ENCODE measurements at places on chromosomes 1 and 21.
A peak's percentile ranks its signal among the peaks of the same experiment; 100 is the strongest.

DNA sequence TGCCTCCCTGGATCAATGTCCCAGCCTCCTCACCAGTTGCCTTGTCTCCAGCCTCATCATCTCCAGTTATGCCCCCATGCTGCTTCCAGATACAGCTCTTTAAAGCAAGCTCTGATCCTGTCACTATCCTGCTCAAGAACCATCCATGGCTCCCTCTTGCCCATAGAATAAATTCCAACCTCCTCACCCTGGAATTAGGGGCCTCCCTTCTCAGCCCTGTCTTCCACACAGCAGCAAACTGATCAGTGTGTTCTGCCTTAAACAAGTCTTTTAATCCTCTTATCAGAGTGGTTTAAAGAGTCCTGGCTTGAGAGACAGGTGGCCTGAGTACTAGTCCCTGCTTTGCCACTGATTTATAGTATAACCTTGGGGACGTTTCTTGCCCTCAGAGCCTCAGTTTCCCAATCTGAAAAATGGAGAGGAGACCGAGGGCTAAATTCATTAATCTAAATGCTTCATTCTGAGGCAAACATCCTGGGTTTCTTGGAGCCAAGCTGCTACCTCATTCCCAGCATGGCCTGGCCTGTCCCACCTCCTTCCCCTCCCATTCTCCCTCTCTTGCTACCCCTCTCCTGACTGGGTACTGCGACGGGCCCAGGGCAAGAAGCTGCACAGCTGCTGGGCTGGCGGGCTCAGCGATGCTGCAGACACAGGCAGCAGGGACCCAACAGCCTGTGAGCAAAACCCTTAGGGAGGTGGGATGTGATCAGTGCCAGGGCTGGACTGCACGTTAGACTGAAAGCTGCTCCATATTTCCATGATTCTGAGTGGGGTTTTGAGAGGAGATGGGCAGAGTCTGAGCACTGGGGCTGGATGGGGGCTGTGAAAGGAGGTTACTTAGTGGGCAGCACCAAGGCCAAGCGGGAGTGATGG, 221.4 kb downstream of the PTPRU start:
- no peak for DNase-seq

GRCh38 chr1:154502066-154502743, at the start of the genes SHE and TDRD10:
Gene SHE (minus strand): TSS chr1:154502412. CDS start chr1:154502026, 386 bp downstream.
Gene TDRD10 (plus strand): TSS chr1:154502219. CDS start chr1:154506904, 4,685 bp downstream.
- DNase-seq: no peak

GRCh38 chr1:26161415-26162219, 2.7 kb downstream of the FAM110D start:
- no peak for DNase-seq

GRCh38 chr1:33379631-33380354, 51.1 kb downstream of the PHC2 start:
- no peak for DNase-seq

DNA sequence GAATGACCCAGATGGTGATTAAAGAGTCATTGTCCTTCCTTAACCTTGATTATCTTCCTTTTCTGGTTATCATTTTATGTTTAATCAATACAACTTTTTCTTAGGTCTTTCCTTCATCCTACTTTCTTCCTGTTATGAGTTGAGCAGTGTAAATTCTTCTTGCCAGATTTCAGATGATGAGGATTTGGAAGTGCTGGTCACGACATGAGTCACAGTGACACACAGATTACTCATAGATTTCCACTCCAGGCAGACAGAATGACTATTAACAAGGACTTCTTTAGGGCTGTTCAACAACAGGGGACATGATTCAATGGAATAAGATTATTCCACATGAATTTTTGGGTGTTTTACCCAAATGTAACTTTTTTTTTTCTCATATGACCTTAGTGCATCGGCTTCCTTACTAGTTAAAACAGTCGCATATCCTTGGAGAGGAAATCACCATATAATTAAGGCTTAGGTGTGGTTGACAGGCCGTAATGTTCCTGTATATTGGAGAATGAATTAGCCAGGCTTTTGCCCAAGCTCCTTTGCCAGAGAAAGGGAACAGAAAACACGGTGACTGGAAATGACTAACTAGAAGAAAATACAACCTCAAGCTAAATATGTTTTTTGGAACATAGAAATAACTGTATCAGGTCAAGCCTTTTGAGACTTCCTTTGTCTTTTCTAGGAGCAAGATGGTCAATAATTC, 44.2 kb downstream of the PRRX1 start:
- DNase-seq: no peak

GRCh38 chr1:22500471-22500870, 48.8 kb downstream of the ZBTB40 start:
- no peak for DNase-seq

DNA sequence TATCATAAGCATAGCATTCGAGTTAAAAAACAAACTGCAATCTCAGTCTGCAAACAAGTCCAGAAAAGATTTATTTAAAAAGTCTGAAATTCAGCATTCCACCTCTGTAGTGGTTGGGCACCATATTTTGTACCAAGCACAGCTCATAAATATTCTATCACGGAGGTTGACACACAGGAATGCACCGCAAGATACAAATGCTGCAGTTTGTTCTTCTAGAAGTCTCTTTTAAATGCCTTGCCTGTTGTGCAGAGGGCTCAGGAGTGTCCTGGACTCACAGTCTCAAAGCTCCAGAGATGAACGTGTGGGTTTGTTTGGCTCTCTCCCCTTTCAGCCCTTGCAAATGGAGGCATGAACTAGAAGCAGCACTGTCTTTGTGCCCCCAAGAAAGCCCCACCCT, 212.4 kb upstream of the USP24 start:
- DNase-seq: no peak

- no peak for DNase-seq
These were observed 25.7 kb downstream of the LHX4 start for GRCh38 chr1:180255536-180256340.

GRCh38 chr1:162976628-162977027, 92.5 kb upstream of the RGS4 start:
- DNase-seq: no peak

- no peak for DNase-seq
These were observed 8.5 kb downstream of the PDZK1IP1 start for GRCh38 chr1:47181095-47181954.

DNA sequence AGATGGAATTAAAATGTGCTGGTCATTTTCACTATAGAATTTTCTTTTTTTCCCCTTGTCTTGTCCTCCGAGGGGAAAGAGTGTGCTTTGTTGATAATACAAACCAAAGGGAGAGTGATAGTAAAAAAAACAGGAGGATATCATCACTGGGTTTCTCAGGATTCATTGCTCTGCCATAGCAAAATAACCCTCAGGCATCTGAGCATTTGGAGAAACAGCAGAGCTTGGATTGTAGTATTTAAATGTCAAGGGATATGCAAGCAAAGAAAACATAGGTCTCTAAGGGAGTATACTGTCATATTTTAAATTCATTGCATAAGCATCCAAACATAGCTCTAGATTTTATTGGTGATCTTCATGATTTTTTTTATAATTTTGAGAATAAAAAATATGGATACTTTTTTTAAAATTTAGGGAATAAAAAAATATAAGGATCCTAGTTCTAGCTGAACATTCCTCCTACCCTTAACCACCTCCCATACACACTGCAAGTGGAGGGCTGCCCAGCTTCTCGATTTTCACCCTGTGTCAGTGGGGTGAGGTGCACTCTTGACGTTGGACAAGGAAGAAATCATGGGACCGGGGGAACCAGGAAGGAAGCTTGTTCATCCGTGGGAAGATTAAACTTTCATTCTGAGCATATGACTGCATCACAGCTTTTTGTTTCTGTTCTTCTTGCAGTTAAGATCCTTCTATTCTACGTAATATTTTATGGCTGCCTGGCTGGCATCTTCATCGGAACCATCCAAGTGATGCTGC, 4.4 kb downstream of the ATP1B1 start:
- DNase-seq: no peak

DNA sequence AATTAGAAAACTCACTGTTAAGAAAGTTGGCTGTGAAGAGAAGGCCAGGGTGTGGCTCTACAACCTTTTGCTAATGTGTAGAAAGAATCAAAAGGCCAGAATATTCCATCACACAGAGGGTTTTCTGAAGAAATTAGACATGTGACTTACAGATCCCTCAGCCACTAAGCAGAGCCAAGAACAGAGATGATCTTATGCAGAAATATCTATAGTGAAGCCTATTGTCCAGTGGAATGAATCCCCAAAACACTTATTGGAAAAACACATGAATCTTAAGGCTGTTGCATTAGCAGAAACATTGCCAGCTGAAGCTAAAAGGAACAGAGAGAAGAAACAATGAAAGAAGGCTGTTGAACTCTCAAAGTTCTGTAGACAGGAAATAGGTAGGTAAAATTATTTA, 979.2 kb downstream of the MRPL39 start:
- no peak for DNase-seq

DNA sequence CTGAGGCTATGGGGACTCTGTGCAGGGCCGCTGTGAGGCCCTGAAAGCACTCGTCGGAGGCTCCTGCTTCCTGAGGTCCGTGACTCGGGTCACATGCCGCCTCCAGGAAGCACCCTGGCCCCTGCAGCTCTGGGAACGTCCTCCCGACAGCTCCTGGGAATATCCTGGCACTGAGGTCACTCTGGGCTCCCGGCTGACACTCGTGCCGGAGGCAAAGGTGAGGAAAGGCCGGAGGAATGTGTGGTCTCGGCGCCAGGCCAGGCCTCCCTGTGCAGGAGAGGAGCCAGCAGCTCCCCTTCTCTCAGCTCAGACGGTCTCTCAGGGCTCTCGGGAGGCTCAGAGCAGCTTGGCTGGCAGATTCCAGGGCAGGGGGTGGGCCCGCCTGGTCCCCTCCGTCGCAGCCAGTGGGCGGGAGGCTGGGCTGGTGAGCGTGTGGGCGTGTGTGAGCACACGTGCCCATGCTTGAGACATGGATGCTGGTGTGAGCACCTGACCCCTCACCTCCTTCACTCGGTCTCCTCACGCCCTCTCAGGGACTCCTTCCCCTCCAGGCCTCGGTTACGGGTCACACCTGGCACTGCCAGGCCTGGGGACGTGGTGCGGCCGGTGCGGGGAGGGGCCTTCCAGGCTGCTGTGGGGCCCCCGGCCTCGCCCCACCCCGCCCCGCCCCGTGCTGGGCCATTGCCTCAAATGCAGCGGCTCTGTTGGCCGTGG, 5.5 kb upstream of the RNF223 start:
- DNase-seq: peak; percentile 7

DNA sequence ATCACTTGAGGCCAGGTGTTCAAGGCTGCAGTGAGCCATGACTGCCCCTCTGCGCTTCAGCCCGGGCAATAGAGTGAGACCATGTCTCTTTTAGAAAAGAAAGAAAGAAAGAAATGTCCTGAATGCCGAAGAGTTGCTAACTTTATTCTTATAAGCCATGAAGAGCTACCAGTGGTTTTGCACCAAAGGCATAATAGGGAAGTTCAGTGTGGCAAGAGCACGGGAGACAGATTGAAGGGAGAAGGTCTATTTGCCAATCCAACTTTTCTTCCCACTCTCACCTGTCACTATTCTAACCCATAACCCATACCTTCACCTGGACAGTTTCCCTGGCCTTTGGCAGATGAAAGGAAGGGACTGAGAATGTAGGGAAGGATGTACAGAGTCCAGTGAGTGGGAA, 4.4 kb upstream of the PEA15 start:
- DNase-seq: no peak

DNA sequence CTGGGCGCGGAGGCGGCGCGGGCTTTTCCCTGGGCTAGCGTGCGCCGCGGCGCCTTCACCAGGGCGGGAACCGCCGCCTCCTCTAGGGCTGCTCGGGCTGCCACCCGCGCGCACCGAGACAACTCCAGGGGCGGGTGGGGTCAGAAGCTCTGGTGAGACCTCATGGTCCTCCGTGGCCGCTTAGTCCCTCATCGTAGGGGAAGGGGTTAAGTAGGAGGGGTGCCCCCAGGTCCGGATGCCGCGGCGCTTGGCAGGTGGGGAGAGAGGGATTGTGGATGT, 559 bp downstream of the SERTAD4 start:
- no peak for DNase-seq

DNA sequence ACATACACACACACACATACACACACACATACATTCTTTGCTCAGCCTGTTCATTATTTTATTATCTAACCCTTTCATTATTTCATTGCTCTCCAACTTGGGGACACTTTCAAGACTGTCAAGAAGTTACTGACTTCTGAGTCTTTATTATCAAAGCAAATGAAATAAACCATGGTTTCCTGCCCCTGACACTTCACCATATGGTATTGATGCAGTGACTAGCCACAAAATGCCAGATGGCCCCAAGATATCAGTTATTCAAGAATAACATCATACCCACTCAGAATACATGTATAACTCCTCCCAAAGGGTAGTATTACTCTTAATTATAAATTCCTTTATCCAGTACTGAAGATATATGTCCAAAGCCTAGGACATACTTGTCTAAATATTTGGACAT, 197.3 kb downstream of the MRPL39 start:
- DNase-seq: no peak

DNA sequence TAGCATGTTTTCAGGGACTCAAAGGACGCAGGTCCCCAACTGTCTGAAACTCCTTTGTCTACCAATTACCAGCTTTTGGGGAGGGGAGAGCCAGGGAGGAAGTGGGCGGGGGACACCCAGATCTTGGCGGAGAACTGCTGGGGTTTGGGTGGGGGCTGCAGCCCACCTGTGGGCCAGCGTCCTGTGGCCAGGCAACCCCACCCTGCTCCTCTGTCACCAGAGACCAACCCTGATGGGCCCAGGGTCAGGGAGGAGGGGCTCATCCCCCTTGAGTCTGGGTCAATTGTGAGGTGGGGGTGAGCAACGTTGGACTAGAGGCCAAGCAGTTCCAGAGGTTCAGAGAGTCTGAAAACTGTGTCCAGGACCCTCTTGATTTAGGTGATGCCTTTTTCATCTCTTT, 96.1 kb upstream of the TARDBP start:
- no peak for DNase-seq
